CD4-positive, alpha-beta T cell treated with Interleukin-6 for 4 hours (primary cell): ENCODE measurements at places on chromosomes 1 and 21.

- DNase-seq = no peak
These were observed 4.1 kb upstream of the ACOT11 start for GRCh38 chr1:54543729-54544496.

- no peak for DNase-seq
These were observed 3933.6 kb downstream of the SRGAP2C start for GRCh38 chr1:125118147-125118993.

DNA sequence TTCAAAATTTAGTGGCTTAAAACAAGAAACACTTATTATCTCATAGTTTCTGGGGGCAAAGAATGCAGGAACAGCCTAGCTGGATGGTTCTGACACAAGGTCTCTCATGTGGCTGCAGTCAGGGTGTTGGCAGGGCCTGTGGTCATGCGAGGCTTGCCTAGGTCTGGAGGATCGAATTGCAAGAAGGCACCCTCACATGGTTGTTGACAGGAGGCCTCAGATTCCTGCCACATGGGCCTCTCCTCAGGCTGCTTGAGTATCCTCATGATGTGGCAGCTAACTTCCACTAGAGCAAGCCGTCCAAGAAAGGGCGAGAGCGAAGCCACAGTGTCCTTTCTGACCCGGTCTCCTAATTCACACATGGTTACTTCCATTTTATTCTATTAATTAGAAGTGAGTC is 6.2 kb upstream of the NRIP1 start:
- DNase-seq = no peak

- no peak for DNase-seq
These were observed 14.1 kb downstream of the DDAH1 start for GRCh38 chr1:85450832-85451231.

GRCh38 chr1:209585672-209586071 is 2.2 kb downstream of the CAMK1G start:
- DNase-seq = no peak

GRCh38 chr1:90936061-90936460 is 85.8 kb downstream of the ZNF644 start:
- no peak for DNase-seq

DNA sequence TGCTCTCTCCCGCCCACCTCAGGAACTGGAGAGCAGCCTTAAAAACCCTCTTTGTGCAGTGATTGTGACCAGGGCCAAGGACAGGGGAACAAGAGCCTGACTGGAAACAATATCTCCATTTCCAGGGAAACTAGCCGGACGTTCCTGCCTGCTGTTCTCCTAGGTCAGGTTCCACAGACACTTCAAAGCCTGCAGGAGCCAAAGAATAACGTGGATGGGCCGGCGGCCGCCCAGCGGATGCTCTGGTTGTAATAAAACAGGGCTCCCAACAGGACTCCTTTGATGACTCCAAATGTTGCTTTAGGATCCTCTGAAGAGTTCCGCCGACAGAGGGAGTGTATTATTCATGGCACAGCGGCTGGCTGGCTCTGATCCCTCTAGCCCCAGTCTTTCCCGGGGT is 162.2 kb downstream of the PLXNA2 start:
- no peak for DNase-seq

GRCh38 chr1:27887215-27888021 is 15.1 kb downstream of the THEMIS2 start:
- peak; percentile 67 for DNase-seq

- no peak for DNase-seq
These were observed 6.8 kb downstream of the KCNH1 start for GRCh38 chr1:211127166-211127565.

DNA sequence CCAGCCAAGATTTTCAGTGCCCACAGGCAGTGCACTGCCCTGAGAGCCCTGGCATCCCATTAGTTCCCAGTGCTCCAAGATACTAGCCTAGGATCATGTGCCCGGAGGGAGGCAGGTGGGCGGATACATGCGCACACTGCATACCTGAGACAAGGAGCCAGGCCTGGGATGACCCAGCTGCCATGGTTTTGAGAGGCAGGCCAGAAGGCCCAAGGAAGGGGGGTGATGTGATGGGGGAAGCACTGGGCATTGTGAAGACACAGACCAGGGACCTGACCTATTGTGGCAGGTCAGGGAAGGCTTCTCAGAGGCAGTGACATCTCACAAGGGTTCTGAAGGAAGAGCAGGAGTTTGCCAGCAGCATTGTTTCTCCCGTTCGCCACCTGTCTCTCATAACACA is 3.6 kb downstream of the ZC3H12A start:
- no peak for DNase-seq

- no peak for DNase-seq
These were observed 4.1 kb upstream of the GREM2 start for GRCh38 chr1:240616018-240616417.

GRCh38 chr1:40281853-40282252 is 23.8 kb downstream of the ZMPSTE24 start:
- DNase-seq = no peak

GRCh38 chr1:224490549-224491537 is 56.2 kb upstream of the WDR26 start:
- no peak for DNase-seq

DNA sequence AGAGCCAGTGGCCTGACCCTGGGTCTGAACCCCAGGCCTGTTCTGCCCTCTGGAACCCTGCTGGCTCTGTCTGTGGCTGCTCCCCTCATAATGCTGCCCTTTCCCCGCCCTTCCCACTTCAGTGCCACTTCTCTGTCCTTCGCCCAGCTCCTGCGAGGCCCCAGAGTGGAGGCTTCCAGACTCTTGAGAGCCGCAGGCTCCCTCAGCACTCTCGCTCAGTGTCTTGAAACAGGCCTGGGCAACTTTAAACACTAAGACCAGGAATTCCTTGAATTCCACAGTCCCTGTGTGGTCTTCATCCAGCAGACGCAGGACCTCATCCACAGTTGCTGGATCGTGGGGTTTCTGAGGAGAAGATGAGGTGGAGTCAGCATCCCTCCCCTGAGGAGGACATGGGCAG is 3.5 kb downstream of the CRNN start:
- DNase-seq = no peak

DNA sequence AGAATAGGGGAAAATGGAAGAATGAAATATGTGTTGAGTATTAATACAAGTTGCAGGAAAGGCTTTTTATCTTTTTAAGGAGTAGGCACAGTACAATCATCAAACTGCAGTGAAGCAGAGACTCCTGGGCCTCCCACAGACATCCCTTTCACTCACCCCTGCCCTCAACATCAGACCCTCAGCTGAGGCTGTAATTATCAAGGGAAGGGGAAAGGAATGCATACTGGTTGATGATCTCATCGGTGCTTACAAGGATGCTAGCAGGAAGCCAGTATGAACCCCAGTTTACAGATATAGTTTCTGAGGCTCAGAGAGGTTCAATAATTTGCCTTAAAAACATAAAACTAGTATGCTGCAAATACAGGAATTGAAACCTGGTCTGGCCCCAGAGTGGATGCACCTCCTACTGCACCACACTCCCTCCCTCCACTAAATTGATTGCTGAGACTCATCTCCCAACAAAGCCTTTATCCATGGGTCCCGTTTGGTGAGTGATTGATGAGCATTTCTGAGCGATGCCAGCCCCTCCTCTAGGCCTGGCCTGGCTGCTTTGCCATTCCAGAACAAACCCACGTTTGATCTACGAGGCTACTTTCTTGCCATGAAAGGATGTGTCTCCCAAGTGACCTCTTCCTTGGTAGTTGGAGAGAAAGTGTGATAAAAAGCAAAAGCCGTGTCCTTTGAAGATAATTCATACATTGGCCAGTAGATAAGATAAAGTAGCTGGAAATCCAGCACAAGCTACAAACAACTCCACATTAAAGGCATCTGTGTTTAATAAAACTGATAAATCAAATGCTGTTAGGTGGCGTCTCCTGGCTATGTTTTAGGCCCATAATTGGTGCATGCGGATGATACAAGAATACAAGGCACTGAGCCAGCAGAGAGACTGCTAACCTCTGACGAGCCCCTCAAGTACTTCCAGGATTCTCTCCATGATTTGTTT is 233.9 kb upstream of the CAMK1G start:
- DNase-seq = no peak

DNA sequence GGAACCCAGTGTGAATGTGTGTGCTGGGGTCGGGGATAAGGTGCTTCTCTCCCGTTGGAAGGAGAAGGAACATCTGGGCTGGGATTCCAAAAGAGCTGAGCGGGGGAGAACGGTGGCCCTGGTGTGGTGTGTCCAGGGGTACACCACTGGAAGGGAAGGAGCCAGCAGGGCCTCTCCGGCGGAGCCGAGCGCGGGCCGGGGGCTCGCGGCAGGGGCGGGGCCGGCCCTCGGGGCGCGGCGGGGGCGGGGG is 231 bp upstream of the RPS6KA1 start:
- no peak for DNase-seq

DNA sequence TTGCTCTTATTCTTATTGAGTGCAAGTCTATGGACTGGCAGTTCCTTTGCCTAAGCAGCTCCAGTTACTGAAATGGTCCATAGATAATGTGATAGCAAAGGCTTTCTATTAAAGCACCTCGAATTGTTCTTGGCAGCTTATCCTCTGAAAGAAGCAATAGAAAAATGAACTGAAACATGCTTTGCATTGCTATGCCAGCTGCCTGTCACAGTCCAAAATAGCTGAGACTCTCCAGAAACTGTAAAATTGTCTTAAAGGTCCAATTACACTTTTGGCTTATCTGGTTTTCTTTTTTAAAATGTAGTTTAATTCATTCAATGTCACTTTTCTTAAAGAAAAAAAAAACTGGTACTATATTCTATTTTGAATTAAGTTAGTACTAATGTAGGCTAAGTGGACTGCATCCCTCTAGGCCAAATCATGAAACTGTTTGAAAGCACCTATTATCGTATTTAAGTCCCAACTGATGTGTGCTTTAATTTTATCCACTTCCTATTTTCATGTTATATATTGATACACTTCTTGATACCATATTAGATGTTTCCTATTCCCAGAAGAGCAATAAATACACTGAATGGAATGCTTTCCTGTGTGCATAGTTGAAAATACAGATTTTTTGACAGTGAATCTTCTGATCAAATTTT is 208.0 kb upstream of the DEPDC1 start:
- no peak for DNase-seq

GRCh38 chr1:159203610-159204009 is 1.1 kb upstream of the ACKR1 start:
- DNase-seq = no peak

DNA sequence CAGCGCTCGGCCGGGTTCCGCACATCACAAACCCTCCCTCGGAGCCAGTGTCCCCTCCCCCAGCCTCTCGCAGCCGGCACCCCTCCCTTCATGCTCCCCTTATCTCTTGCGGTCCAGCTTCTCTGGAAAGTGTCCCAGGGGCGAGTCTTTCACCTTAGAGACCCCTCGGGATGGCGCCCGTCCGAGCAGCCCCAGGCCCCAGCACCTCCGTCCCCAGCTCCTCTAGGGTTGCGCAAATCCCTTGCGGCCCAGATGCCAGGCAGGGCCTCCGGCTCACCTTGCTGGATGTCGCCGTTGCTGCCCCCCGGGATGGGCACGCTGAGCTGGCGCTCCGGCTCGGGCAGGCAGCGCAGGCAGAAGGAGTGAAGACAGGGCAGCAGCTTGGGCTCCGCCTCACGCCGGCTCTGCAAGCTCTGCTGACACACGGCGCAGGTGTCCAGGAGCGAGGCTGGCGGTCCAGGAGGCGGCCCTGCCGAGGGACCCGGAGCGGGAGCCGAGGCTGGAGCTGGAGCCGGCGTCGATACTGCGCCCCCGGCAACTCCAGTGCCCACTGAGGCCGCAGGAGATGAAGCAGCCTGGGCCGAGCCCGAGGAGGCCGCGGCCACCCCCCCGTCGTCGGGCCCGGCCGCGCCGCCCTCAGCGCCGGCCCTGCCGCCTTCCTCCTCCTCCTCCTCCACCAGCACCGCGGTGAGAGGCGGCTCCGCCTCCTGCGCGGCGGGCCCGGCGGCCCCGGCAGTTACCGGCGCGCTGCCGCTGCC is 550 bp downstream of the TRIM33 start:
- peak; percentile 54 for DNase-seq

DNA sequence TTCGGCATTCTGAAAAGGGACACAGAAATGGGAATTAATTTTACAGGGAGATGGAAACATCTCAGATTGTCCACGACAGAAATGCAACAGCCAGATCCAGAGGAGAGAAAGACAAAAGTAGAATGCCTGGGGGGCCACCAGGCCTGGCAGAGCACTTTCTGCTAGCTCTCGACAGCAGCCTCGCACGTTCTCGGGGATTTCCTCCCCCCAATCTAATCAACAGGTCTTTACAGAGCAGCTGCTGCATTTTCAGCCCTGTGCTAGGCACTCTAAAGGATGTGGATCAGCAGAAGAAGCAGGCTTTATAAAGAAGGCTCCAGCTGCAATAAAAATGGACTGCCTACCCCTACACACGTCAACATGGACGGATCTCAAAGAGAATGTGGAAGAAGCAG is 10.6 kb downstream of the CSRP1 start:
- no peak for DNase-seq

DNA sequence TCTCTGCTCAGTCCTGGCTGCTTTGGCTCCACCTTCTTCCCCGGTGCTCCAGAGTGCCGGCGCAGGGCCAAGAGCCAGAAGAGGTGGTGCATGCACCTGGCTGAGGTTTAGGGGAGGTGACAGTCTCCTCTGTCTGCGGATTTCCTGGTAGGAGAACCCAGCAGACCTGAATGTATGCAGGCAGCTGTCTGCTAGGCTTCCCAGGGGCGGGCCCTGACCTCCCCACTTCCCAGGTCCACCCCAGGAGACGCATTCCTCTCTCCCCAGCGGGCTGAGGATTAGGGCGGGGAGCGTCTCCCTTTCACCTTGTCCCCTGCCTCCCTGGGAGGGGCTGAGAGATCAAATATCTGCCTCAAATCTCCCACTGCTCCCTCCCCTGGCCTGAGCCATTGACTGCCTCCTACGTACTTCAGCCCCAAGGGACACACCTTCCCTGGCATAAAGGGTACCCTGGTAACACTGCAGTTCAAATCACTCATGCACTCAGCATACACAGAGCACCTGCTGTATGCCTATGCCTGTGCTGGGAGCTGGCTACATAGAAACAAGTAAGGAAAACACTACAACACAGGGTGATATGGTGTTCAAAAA is 27.5 kb downstream of the DMBX1 start:
- no peak for DNase-seq

DNA sequence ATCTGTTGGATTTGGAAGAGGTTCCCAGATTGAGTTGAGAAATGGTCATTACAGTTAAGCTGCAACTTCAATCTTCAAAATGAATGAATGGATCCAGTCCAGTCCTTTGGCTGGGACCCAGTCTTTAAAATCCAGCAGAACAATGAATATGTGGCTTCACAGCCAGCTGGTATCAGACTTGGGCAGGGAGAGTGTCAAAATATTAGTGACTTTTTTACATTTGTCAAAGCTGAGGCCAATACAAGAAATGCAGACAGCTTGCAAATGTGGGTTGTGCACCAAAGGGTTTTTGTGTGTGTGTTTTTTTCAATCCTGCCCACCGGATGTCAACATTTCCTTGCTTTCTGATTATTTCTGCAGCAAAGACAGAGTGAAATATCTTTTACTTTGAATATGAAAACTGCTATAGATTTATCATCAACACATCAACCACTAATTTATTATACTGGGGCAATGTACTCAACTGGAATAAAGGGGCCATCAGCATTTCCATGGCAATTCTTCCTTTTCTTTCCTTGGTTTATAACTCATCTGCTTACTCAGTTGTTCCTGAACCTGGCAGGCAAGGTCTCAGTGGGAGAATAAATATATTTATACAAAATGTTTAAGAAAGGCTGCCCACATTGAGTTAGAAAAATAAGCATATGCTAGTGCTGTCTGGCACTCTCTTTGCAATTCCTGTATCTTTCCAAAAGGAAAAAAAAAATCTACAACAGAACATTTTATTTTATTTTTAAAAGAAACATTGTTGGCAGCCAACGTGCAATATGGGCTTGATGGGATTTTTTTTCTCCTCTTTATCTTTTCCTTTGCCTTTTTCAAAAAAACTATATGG is 491.6 kb upstream of the C1orf87 start:
- no peak for DNase-seq
